NCI-H187 (cell line): ENCODE measurements at places on chromosomes 5 and 9.
A peak's percentile ranks its signal among the peaks of the same experiment; 100 is the strongest.

GRCh38 chr5:15234366-15234765 is 265.6 kb upstream of the FBXL7 start:
- no peak for DNase-seq

- no peak for DNase-seq
Measured at GRCh38 chr5:22352493-22352892, 500.7 kb downstream of the CDH12 start.

- no peak for DNase-seq
Measured at GRCh38 chr9:94606646-94607422, 13.2 kb upstream of the FBP2 start.

DNA sequence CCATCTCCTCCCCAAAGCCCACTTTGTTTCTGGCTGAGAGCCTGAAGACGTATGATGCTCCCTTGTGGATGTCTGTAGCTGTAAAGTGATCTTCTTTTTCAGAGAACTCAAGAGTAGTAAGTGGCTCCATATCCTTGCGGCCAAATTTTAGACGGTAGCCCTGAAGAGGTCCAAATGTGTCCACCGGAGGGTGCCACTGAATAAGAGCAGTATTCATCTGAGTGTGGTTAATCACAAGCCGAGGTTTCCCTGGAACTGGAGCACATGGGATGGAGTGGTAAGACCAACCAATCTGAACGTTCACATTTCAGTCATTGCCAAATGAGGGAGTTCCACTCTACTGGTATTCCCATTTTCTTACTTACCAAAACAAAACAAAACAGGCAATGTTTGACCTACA is 686.5 kb upstream of the DMAC1 start:
- no peak for DNase-seq

- DNase-seq, result no peak
Measured at GRCh38 chr5:127011153-127011552, 19.2 kb downstream of the MARCHF3 start.

GRCh38 chr9:108138516-108138915 is 648.9 kb upstream of the KLF4 start:
- DNase-seq, result peak; percentile 3

GRCh38 chr5:79886925-79887655 is 104.0 kb downstream of the MTX3 start:
- DNase-seq, result no peak

GRCh38 chr5:172642486-172642885 is 1.4 kb downstream of the NEURL1B start:
- no peak for DNase-seq

GRCh38 chr5:10528056-10528816 is 35.6 kb upstream of the ANKRD33B start:
- peak; percentile 14 for DNase-seq

DNA sequence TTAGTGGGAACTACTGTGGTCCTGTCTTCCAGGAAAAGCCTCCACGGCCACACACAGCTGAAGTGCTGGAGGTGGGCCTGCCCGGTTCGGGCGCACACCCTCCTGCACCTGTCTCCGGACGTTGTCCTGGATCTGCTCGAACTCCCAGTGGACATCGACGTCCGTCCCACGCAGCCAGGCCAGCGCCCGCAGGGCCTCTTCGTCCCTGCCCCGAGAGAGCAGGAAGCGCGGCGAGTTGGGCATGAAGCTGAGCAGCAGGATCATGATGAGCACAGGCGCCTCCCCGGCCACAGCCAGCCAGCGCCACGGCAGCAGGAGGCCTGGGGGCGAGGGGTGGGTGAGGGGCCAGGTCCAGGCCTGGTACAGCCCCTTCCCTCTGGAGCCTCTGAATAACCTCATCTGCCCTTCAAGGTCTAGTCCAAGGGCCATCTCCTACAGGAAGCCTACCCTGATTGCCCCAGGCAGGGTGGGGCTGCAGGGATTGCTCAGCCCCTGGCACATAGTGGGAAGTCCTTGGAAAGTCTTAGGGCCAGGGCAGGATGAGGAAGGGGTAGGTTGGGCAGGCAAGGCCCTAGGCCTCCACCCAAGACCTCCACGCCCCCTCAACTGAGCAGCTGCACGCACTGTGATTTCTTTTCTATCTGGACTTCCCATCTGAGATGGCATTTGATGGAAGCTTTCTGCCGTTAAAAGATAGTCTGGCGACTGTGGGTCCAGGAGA is 3.4 kb downstream of the SLC2A6 start:
- DNase-seq, result no peak

- no peak for DNase-seq
Measured at GRCh38 chr5:77842243-77842642, 66.1 kb upstream of the TBCA start.

DNA sequence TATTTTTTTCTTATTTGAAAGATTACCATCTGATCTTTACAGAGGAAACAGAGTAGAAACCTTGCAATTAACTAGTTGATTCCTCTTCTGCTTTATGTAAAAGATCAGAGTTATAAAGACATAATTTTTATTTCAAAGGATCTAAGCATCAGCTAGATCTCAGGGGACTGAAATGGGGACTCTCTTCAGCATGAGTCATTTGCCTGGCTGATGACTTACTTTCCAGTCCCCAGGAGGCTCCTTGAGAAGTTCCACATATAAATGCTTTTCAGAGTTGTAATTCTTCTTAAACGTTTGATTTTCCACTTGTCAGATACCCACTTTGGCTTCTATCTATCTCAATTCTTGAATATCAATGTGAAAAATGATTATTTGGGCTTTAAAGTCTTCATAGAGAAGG is 389.4 kb downstream of the RAB3C start:
- DNase-seq, result no peak

DNA sequence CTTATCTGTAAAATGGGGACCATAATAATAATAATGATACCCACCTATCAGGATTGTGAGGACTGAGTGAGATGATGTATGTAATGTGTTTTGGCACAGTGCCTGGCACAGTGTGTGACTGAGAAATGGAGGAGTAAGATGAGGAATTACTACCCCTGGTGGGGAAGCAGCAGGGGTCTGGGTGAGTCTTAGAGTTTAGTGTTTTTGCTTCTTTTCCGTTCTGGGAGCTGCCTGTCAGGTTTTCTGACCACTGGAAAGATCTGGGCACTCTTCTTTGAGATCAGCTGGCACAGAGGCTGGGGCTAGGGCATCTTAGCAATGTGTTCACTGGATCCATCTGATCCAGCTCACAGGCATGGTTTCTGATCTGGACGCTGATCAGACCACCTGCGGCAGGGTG is 8.5 kb downstream of the LCP2 start:
- DNase-seq, result no peak

GRCh38 chr5:67986761-67987160 is 228.8 kb upstream of the PIK3R1 start:
- no peak for DNase-seq
